HS-5 (cell line): ENCODE measurements at places on chromosomes 7 and 10.
A peak's percentile ranks its signal among the peaks of the same experiment; 100 is the strongest.

DNA sequence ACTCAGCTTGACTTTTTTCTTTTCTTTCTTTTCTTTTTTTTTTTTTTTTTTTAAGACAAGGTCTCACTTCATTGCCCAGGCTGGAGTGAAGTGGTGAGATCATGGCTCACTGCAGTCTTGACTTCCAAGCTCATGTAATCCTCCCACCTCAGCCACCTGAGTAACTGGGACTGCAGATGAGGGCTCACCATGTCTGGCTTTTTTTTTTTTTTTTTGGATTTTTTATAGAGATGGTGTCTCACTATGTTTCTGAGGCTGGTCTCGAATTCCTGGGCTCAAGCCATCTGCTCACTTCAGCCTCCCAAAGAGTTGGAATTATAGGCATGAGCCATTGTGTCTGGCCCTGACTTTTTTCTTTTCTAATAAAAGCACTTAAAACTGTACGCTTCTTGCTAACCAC, 358.2 kb upstream of the IGFBP3 start:
- DNase-seq = no peak

DNA sequence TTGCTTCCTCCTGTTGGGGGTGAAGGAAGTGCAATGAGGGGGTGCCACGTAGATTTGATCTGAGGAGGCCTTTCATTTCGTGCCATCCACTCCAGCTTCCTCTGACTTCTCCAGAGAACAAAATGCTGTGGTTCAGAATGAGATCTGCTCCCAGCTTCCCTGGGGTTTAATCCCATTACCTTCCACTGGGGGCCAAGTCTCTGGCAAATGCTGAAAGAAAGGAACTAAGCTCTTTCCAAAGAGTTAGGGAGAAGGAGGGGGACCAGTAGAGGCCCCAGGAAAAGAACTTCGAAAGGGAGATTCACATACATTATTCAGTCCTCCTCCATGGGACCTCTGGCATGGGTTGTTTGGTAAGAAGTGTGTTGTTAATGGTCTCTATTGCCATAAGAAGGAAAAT, 727.0 kb downstream of the TYW1 start:
- DNase-seq = no peak

GRCh38 chr7:121139427-121139826, 150.9 kb downstream of the CPED1 start:
- no peak for DNase-seq

- no peak for DNase-seq
These were observed 73.2 kb downstream of the GRID1 start for GRCh38 chr10:86293396-86293791.

DNA sequence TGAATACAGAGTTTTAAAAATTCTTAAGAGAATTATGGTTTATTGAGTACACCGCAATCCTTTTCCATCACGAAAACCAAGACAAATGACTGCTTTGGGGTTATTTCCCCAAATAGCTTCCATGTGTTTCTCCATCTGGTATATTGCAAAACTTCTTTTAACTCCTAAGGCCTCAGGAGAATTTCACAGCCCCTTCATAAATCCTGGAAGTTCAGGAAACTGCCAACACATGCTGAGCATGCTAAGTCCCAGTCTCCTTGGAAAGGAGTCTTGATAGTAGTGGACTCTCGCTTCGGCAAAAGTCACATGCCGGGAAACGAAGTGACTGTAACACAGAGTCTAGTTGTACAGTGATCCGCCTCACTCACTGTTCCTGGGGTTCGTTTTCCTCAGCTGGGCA, 88.1 kb upstream of the RSU1 start:
- DNase-seq = no peak

DNA sequence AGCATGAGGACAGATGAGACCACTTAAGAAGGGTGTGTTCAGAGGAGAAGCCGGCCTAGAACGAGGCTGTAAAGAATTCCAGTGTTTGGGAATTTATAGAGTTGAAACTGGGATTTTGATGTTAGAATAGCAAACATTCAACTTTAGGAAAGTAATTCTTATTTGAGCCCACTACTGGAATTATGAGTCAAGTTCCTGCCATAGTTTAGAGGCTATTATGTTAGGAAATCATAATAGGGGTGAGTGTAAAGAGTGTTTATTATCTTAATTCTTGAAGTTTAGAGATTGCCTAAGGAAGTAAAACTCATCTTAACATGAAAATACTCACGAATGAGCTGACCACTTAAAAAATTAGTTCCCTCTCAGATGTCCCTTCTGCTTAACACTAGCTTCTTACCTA, 2.1 kb downstream of the CBLL1 start:
- no peak for DNase-seq

DNA sequence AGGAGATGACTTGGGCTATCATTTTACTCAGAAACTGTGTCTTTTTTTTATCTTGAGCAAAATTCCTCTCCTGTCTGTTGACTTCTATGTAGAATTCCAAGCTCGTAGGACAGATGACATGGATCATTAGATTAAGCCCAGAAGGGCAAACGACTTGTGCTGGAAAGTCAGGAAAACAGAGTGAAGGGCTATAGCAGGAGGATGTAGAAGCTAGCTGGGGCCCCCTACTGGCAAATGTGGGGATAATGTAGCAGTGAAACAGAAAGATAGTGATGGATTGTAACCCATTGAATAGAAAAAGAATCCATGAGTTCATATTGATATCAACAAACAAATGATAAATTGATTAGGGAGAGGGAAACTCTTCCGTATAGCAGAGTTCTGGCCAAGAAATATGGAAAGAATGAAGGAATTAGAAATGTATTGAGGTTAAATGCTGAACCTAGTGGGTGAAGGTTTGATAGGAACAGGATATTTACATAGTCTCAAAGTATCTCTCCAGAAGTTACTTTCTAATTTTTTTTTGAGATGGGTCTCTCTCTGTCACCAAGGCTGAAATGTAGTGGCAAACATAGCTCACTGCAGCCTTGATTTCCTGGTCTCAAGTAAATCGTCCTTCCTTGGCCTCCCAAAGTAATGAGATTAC, 103.6 kb downstream of the LYZL1 start:
- DNase-seq = no peak

GRCh38 chr10:109912335-109913281, 10.7 kb downstream of the XPNPEP1 start:
- no peak for DNase-seq

- no peak for DNase-seq
These were observed 39.8 kb downstream of the WAPL start for GRCh38 chr10:86481761-86482160.

- peak; percentile 94 for DNase-seq
These were observed 538.5 kb downstream of the HTR7 start for GRCh38 chr10:90319188-90319914.

DNA sequence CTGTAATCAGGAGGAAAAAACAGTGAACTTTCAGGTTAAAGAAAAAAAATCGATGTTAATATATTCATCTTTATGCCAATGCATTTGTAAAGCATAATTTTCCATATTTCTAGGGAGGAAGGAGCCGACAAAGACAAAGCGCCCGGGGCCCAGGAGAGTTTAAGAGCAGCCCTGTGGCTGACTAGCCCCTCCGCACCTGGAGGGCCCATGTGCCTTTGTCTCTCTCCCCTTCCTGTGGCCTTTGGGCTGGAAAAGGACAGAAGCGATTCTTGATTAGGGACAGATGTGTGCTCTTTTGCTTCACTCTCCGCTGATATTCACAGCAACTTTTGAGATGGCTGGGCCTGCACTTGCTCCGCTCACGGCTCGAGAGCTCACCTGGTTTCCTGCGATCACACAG, 23.1 kb downstream of the DDC start:
- no peak for DNase-seq

DNA sequence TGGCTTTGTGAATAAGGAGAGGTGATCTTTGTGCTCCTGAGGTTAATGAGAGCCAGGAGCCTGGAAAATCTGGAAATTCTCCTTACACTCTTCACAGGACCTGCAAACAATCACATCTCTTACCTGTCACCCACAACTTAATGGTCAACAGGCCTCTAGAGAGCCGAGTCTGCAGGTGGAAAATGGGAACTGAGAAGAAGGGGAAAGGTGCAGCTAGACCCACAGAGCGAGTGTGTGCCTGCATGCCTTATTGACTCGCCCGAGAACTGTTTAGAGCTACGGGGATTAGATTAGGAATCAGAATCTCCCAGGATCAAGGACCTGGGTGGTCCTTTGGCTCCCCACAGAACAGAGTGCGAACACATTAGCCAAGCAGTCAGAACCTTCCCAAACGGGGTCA, 329.6 kb downstream of the PTEN start:
- DNase-seq = no peak

GRCh38 chr7:154953006-154953684, 49.8 kb downstream of the PAXIP1 start:
- no peak for DNase-seq

DNA sequence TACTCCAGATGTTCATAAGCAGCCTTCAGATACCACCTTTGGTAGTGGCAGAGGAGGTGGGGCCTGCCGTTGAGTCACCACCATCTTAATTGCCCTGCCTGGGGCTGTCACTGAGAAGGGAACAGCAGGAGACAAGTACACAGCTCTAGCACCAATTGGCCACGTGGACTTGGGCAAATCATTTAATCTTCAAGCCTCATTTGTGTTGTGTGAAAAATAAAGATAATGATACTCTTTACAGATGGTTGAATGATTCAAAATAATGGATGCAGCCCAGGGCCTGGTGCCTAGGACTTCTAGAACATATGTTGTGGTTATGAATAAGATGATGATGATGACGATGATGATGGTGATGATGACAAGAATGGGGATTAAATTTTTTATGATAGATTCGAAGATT, 111.9 kb upstream of the ADAM12 start:
- DNase-seq = no peak

DNA sequence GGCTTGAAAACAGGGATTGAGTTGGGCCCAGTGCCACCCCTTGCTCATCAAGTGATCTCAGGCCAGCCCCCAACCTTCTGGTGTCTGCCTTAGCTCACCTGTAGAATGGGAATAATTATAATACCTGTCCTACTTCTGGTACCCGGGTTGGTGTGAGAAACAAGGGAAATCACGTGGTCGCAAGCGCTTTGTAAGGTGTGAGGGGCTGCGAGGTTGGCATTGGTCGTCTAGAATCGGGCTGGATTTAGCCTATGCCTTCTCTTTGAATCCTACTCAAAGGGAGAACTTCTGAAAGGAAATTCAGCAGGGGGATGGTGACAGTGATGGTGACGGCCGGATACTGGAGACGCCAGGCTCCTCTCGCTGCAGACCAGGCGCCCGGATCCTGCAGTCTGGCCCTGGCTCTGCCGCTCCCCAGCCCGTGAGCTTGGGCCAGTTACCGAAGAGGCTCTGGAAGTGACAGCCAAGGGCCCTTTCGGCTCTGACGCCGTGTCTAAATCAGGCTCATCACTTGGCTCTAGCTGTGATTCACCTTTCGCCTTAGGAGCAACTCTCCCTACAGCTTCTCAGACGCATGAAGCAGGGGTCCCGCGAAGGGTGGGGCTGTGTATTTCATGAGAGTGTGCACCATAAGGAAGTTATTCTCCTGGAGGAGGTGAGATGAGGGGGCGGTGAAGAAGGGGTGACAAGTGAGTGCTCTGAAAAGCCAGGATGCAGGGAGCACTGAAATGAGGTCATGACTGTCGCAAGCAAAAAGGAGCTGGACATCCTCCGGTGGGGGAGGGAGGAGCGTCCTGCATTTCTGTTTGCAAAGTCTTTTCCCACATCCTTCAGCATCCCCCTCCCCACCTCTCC, 4.0 kb upstream of the CREB5 start:
- no peak for DNase-seq

GRCh38 chr10:87818505-87819288, 671 bp upstream of the ATAD1 start:
- no peak for DNase-seq

GRCh38 chr10:24435374-24435773, 226.4 kb downstream of the KIAA1217 start:
- no peak for DNase-seq

GRCh38 chr7:51324206-51324898, 7.7 kb upstream of the COBL start:
- DNase-seq = no peak

DNA sequence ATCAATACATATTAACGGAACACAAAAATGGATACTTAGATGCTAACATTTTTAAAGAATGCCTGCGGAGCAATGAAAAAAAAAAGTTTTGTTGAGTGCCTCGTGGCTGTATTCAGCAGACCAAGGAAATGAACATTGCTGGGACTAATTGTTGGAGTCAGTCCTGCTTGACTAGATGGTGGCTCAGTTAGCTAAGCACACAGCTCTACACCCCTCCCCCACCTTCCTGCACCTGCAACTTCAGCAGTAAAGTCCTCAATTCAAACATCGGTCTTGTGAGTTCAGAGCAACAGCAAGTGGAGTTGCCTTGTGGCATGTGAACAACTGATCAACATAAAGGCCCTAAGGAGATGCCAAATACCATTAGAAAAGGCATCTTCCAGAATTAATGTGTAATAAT, 326.0 kb upstream of the NPSR1 start:
- no peak for DNase-seq

GRCh38 chr10:126683466-126683865, 13.0 kb upstream of the C10orf90 start:
- no peak for DNase-seq

DNA sequence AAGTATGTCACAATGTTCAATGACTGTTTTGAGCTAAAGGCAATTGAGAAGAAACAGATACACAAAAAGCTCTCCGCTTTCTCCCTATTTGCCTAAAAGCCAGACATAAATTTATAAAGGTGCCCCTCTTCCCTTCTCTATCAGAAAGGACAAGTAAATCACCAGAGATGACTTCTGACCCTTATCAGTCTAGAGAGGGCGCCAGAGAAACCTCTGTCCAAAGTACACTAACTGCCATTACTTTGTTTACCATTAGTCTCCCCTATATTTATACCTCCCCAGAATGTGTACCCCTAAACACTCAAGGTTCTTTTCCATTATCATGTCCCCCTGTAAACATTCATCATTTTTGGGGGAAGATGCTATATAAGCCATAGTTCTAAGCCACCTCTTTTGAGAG, 49.3 kb downstream of the TPK1 start:
- DNase-seq = no peak

GRCh38 chr7:101597941-101598340, 31.2 kb downstream of the MYL10 start:
- no peak for DNase-seq

DNA sequence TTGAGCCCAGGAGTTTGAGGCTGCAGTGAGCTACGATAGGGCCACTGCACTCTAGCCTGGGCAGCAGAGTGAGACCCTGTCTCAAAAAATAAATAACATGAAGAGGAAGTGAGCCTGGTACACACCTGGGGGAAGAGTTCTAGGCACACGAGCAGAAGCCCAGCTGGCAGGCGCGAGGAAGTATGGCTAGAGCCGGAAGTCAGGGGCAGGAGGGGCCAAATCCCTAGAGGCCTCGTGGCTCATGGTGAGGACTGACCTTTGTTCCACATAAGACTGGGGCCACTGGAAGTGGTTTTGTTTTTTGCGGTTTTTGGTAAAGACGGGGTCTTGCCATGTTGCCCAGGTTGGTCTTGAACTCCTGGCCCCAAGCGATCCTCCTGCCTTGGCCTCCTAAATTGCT, 117.6 kb downstream of the HIP1 start:
- DNase-seq = no peak
